ENCODE measurements at places on chromosomes 2 and 18. TPM values are rescaled to one million over a fixed set of nuclear protein-coding genes. Genes with fewer than 3 reads are reported as not detected.

DNA sequence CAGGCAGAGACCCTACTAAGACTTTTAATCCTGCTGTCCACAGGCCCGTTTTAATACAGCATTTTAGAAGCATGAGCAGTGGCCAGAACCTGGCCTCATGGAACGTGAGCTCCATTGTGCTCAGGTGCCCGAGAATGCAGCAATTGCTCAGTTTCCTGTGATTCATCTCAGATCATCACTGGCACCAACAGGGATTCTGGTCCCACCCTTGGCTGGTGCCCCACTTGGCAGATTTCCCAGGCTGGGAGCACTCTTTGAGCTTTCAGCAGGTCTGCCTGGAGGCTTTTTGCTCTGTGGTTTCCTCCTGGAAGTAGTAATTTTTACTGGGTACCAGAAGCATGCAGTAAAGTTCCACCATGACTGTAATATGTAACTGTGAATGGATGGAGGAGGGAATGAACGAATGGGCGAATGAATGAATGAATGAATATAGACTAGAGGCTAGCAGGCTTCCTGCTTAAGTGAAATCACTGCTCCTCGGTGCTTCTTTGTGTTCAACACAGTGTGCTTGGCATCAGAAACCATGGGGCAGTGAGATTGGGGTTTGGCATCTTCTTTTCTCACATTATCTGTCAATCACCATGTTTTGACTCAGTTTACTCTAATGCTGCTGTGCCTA, 312.9 kb downstream of the PRKCE start:
- H3K27ac ChIP-seq = peak overlapping the region; percentile 65
- no peak overlapping the region for H3K4me3 ChIP-seq
- no peaks in the 10 kb centered on the region for H3K36me3 ChIP-seq
- H3K4me1 ChIP-seq = peaks cover 52% of the 10 kb centered on the region

- no peaks in the 10 kb centered on the region for H3K27me3 ChIP-seq
- H3K4me3 ChIP-seq = no peak within 1 kb of the TSS
- H3K36me3 ChIP-seq = no peaks in the 10 kb centered on the region
- peaks cover 2% of the 10 kb centered on the region for H3K4me1 ChIP-seq
Measured at GRCh38 chr2:232870018-232870765, at the start of gene SNORC. TSS of gene SNORC (plus strand) at chr2:232870264. CDS start at chr2:232870342, 78 bp downstream.

GRCh38 chr2:133682347-133682746, 114.1 kb upstream of the NCKAP5 start:
- H3K36me3 ChIP-seq = no peaks in the 10 kb centered on the region
- no peak overlapping the region for H3K27ac ChIP-seq
- no peak overlapping the region for H3K4me3 ChIP-seq
- no peaks in the 10 kb centered on the region for H3K27me3 ChIP-seq
- no peaks in the 10 kb centered on the region for H3K4me1 ChIP-seq
- no peak for DNase-seq

DNA sequence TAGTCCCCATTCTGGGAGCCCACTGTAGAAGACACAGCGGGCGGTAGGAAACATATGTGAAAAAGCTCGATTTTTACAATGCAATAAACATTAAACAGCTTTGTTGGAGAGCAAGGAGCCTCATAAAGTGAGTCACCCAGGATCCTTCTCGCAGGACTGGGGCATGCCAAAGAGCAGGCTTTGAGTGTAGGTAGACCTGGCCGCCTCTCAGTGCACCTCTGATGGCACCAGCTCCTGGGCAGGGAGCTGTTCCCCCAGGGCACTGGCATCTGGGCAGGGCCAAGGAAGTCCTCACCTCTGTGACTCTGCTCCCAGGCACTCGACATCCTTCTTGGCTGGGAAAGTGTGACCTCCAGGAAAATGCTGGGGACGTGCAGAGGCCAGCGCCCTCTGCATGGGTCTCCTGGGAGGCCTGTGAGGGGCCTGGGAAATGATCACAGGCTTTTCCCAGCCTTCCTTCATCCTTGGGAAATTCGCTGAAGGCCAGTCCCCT, 94.2 kb downstream of the POLR1A start:
- peaks cover 4% of the 10 kb centered on the region for H3K36me3 ChIP-seq
- no peak overlapping the region for H3K4me3 ChIP-seq
- peak; percentile 78 for DNase-seq
- peaks cover 11% of the 10 kb centered on the region for H3K4me1 ChIP-seq
- H3K27me3 ChIP-seq = no peaks in the 10 kb centered on the region

DNA sequence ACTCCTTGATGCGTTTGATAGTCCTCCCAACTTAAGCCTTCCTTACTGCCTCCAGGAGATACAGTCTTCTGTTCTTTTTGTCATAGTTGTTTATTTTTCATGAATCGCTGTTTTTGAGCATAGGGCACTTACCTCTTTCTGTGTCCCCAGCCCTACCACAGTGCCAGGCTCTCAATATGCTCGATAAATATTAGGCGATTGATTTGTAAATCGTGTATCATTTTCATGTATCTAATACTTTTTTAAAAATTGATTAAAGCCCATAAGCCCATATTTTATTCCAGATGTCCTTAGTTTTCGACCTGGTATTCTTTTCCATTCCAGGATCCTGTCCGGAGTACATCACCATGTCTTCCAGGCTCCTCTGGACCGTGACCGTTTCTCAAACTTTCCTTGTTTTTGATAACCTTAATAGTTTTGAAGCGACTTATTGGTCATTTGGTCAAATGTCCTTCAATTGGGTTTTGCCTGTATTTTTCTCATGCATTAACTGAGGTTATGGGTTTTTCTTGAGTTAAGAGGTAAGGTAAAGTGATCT, 444 bp upstream of the MMADHC start:
- DNase-seq = no peak
- peak overlapping the region; percentile 88 for H3K4me3 ChIP-seq
- no peaks in the 10 kb centered on the region for H3K27me3 ChIP-seq
- peaks cover 24% of the 10 kb centered on the region for H3K4me1 ChIP-seq
- no peak overlapping the region for H3K27ac ChIP-seq
- H3K36me3 ChIP-seq = peaks cover 20% of the 10 kb centered on the region

DNA sequence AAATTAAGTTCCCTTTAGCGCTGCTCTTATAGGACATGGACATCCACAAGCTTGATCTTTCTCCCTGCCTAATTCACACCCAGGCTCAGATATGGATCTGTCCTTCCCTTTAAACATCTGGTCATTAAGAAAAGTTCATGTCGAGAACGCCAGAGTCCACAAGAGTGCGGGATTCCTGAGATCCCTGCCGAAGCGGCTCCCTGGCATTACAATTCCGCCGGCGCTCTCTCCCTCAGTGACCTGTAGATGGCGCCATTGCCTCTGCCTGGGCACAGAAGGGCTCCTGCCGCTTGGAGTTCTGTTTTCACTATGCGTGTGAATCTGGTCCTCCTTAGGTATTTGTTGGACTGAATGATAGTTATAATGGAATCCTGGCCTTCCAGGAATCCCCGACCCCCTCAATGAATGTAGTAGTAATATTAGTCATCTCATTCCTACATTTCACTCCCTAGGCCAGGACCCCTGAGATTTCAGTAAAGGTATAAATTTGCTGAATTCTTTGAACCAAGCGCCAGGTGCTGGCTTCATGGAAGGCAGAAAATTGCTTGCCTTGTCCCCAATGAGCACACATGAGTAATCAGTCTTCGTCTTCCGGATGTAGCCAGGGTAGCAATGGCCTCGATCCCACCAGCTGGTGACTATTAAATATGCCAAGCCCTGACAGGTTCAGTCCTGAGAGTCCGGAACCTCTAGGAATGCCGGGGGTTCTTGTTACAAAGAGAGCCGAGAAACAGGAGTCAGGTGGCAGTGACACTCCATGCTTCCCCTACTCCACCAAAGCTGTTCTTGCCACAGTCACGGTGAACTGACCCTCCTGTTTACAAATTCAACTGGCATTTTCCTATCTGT, 26.4 kb upstream of the CD207 start:
- H3K27ac ChIP-seq = no peak overlapping the region
- no peak overlapping the region for H3K4me3 ChIP-seq
- no peaks in the 10 kb centered on the region for H3K4me1 ChIP-seq
- DNase-seq = peak; percentile 87
- peaks cover 44% of the 10 kb centered on the region for H3K27me3 ChIP-seq

DNA sequence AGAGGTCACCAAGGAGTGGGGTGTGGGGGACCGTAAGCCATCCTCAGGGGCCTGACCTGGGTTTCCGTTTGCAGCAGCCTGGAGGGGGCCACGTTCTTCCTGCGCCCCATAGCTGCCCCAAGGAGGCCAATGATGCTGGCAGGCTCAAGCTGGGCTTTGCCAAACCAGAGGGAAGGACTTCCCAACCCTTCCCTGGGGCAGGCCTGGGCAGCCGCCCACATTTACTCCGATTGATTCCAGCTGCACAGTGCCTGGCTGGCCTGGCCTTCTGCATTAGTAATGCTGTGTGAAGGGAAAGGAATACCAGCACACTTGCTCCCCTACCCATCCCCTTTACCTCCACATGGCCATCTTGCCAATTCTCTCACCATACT, 360.6 kb upstream of the SLC14A2 start:
- no peak overlapping the region for H3K27ac ChIP-seq
- no peak for DNase-seq
- H3K27me3 ChIP-seq = no peaks in the 10 kb centered on the region
- no peak overlapping the region for H3K4me3 ChIP-seq
- no peaks in the 10 kb centered on the region for H3K36me3 ChIP-seq

GRCh38 chr2:146438246-146438645, 1406.6 kb upstream of the ACVR2A start:
- no peak for DNase-seq
- H3K4me1 ChIP-seq = no peaks in the 10 kb centered on the region
- H3K27ac ChIP-seq = no peak overlapping the region
- H3K4me3 ChIP-seq = no peak overlapping the region
- H3K36me3 ChIP-seq = no peaks in the 10 kb centered on the region

DNA sequence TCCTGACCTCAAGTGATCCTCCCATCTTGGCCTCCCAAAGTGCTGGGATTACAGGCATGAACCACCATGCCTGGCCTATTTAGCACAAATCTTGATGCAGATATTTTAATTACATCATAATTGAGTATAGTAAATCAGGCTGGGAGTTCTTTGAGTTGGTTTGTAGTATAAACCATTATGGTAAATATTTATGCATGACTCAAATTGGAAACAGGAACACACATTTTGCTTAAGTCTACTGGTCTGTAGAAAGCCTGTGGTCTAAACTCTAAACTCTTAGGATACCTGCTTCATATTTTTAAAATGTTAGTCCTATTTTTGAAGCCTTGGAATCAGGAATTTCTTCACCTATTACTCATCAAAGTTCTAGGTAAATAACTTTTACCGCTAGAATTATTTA, 16.8 kb downstream of the ASXL3 start:
- H3K27ac ChIP-seq = no peak overlapping the region
- H3K36me3 ChIP-seq = no peaks in the 10 kb centered on the region
- peaks cover 12% of the 10 kb centered on the region for H3K4me1 ChIP-seq
- H3K27me3 ChIP-seq = no peaks in the 10 kb centered on the region
- no peak overlapping the region for H3K4me3 ChIP-seq

DNA sequence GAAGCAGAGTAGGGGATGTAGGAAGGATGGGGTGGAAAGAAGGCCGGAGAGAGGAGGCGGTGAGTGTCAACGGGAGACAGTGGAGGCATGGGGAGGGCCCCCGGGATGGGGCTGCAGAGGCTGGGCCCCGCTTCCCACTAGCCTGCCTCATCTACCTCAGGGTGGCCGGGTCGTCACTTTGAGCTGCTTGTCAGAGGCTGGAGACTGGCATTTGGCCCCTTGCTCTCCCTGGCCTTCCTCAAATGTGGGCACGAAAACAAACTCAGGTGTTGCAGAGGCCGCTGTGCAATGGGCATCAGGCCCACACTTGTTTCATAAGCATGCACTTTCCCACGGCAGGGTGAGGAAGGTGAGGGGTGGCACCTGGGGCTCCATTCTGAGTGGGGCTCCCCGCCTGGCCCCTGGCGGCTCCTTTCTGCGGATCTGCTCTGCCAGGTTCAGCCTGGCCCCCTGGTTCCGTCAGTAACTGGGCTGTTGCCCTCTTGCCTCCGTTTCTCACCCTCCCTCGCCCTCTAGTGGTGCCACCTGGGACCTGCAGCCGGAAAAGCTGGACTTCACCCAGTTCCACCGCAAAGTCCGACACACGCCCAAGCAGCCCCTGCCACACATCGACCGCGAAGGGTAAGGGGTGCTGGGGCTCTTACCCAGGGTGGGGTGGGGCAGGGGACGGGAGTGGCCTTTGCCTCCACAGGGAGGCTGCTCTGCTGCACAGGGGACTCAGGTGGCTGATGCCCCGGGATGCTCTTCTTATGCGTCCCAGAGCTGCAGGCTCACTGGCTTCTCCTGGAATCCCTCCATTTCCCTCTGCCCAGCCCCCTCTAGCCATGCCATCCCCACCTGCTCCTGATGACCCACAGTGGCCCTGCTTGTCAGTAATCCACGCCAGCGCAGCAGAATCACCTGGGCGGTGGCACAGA, 125.4 kb downstream of the CTIF start:
- no peaks in the 10 kb centered on the region for H3K27me3 ChIP-seq
- H3K4me1 ChIP-seq = no peaks in the 10 kb centered on the region
- H3K4me3 ChIP-seq = no peak overlapping the region
- peak; percentile 48 for DNase-seq
- no peaks in the 10 kb centered on the region for H3K36me3 ChIP-seq

DNA sequence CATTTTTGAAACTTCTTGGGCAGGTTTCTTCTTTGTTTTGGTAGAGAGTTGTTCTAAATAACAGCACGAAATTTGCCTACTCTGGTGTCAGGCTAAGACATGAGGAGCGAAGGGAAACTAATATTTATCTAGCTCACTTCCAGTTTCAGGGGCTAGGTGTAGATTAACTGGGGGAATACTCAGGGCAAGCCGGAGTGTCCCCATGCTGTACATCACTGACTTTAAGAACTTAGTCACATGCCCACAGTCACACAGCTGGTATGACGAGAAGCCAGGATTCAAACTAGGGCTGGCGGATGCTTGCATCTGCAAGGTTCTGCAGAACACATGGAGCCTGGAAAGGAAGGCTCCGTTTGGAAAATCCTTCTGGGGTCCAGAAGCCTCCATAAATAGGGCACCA, 133.3 kb downstream of the ALPK2 start:
- H3K4me1 ChIP-seq = 0 out of 2 replicates have a peak, but pooled peaks cover 6% of the 10 kb centered on the region
- DNase-seq = no peak
- no peak overlapping the region for H3K4me3 ChIP-seq
- no peaks in the 10 kb centered on the region for H3K27me3 ChIP-seq

DNA sequence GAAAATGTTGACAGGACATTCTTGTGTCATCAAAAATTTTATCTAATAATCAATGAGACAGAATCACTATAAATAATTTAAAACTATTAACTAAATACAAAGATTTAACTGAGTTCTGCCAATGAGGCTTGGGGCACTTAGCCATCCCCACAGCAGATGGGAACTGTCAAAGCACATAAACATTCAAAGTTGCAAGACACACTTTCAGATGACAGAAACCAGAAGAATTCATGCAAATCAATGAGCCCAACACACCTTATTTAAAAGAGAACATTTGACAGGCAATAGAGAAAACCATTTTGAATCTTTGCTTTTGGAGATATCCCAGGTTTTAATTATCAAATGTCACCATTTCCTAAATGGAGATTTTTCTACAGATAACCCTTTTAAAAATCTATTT, 566.2 kb downstream of the IRS1 start:
- H3K36me3 ChIP-seq = no peaks in the 10 kb centered on the region
- H3K4me3 ChIP-seq = no peak overlapping the region

DNA sequence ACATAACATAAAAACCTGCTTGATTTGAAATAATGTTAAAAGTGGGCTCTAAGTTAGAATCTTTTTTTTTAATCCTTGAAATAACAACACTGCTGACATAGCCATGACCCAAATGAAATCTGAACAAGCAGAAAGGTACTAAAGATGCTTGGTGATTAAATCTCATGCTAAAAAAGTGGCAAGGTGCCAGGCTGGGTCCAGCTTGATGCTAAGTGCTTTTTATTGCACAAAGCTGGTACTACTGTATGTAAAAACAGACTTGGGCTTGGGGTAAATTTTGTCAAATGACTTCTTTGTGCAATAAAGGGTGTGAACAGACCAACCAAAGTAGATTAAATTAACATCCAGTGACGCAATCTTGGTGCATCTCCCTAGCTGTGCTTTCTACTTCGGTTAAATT, 13.4 kb downstream of the BCL11A start:
- H3K27ac ChIP-seq = no peak overlapping the region
- H3K36me3 ChIP-seq = peaks cover 10% of the 10 kb centered on the region
- no peak overlapping the region for H3K4me3 ChIP-seq
- no peaks in the 10 kb centered on the region for H3K4me1 ChIP-seq
- DNase-seq = no peak

Gene NR4A2
- total RNA-seq = 12.0 TPM
